ENCODE measurements at places on chromosomes 12 and 14. TPM values are rescaled to one million over a fixed set of nuclear protein-coding genes. Genes with fewer than 3 reads are reported as not detected.

- no peak for DNase-seq
Observed at GRCh38 chr14:74574706-74575105, 37.3 kb downstream of the LTBP2 start.

PIP4P1 gene
- total RNA-seq, result 11.9 TPM

DNA sequence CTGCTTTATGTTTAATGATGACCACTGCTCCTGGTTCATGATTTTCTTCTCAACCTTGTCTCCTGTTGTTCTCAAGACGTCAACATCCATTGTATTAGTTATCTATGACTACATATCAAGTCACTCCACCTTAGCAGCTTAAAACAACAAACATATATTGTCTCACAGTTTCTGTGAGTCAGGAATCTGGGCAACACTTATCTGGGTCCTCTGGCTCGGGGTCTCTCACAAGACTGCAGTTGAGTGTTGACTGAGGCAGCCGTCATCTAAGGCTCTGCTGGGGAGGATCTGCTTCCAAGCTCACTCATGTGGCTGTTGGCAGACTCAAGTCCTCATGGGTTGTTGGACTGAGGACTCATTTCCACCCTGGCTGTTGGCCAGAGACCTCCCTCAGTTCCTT is 27.3 kb upstream of the FRS2 start:
- DNase-seq, result no peak

DMAC2L gene
- total RNA-seq, result 11.4 TPM

DNA sequence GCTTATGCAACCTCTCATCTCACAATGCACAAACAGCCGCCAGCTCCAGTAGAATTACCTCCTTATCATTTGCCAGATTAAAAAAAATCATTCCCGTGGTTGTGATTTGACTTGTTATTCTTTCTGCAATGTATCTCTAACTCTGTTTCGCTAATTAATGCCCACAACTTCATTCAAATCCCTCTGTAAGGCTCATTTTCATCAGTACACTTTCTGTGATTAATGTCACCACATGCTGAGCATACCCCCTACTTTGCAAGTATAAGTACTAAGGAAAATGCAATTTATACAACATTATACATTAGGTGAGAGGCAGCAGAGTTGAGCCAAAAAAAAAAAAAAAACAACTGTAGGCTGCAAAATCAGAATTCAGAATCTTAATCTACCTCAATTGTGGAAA is 166.0 kb downstream of the FSCB start:
- no peak for DNase-seq

PDE3A gene
- total RNA-seq, result 63.7 TPM

KRT3 gene
- total RNA-seq, result not detected

TCL1A gene
- total RNA-seq, result 2.0 TPM

- DNase-seq, result peak; percentile 48
Observed at GRCh38 chr12:103548622-103549601, 38.2 kb upstream of the STAB2 start.

- no peak for DNase-seq
Observed at GRCh38 chr14:21860172-21860571, 186.6 kb upstream of the OR4E1 start.

MYRFL gene
- total RNA-seq, result 0.85 TPM

DNA sequence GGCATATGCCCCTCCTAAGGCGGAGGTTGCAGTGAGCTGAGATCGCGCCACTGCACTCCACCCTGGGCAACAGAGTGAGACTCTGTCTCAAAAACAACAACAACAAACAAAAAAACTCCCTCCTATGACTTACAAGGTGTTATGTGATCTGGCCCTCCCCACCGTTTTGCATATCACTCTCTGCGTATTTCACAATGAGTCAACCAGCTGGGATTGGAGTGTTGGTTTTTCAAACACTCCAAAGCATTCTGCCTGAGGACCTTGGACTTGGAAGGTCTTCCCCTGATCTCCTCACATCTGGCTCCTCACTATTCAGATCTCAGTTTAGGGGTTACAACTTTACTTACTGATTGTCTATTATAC is 14.0 kb downstream of the MANSC1 start:
- DNase-seq, result no peak

DNA sequence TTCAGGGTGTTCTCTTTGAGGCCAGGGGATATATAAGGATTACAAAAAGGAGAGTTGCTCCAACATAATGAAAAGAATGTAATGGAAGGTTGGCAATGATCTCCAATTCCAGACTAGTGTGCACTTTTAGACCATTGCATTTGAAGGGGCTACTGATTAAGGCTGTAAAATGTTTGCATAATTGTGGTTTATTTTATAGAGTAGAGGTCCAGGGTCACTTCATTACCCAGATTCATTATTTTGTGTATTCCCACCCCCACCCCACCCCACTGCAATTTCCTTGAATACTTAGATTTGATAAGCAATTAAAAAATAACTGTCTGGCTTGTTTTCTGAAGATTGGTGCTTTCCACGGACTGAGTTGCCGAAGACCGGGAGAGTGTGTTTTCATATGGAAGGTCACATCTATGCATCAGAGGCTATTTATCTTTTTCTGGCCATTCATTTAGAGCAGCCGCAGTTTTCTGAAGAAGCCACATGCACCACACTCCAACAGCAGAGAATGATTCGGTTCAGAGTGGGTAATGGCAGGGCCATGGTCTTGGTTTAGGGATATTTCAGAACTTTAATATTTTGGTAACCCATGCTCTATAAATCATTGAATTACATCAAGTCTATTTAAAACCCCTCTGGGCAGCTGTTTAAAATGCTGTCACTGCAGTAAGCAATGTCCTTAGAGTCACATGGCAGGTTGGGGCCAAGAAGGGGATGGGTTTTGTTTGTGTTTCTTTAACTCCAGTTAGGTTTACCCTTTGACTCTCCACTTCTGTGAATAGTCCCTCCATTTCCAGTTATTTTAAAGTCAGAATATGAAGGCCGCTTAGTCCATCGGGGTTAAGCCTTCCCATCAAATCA is 94.6 kb downstream of the TMEM30B start:
- no peak for DNase-seq

- no peak for DNase-seq
Observed at GRCh38 chr14:85595981-85596380, 66.0 kb downstream of the FLRT2 start.

GRCh38 chr12:2793561-2793960 is 1.2 kb upstream of the FKBP4 start:
- DNase-seq, result no peak

LRRIQ1 gene
- total RNA-seq, result 0.79 TPM

DNA sequence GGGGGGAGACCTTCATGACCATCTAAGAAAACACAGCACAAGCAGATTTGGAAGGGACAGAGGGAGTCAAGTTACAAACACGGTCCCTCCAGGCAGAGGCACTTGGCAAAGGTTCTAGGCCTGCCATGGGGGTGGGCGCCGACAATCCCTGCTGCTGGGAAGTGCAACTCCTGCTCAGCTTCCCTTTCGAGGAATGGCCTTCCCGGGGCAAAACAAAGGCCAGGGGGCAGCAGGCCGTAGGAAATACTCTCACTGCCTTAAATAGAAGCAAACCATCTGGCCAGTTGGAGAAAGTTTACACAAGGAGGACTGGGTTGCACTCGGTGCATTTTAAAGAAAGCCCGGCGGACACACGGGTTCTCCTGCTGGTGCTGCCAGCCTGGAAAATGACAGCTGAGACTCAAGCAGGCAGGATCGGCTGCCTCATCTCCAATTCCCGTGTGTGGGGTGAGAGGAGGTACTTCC is 65.8 kb downstream of the ITPK1 start:
- no peak for DNase-seq

IFI27 gene
- 19.9 TPM for total RNA-seq

FAM161B gene
- 7.9 TPM for total RNA-seq

MON2 gene
- total RNA-seq, result 302 TPM

DNA sequence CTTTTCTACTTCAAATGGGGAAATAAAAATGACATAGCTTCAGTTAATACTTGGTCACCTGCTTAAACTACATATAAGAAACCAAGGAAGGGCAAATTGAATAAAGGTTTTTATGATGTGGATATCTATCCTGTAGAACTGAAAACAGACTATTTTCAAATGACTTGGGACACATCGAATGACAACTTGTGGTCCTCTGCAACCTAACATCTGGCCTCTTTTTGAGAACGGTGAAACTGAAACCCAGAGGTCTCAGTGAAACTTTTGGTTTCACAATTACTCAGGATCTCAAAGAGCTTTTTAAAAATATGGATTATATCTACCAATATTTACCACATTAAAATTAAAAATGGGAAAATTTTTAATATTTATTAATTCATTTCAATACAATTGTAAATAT is 65.2 kb downstream of the PPP2R5E start:
- DNase-seq, result no peak

DNA sequence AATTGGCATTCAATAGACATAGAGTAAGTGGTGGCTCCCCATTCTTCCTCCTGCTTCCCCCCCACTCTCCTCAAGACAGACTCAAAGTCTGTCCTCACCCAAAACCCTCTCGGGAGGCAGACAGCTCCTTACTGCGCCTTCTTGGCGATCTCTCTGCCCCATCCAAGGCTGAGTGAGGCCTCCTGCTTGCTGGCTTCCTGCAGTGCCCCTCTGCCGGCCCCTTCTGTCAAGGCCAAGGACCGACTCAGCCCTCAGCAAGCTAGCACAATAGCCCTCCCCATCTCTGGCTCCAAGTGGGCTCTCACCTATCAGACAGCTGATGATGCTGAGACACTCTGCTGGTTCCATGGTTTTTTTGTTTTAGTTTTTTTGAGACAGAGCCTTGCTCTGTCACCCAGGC is 62.5 kb upstream of the DLK1 start:
- no peak for DNase-seq

GRCh38 chr12:25623816-25624215 is 70.7 kb upstream of the LMNTD1 start:
- DNase-seq, result no peak

LMO3 gene
- total RNA-seq, result 57.0 TPM

DNA sequence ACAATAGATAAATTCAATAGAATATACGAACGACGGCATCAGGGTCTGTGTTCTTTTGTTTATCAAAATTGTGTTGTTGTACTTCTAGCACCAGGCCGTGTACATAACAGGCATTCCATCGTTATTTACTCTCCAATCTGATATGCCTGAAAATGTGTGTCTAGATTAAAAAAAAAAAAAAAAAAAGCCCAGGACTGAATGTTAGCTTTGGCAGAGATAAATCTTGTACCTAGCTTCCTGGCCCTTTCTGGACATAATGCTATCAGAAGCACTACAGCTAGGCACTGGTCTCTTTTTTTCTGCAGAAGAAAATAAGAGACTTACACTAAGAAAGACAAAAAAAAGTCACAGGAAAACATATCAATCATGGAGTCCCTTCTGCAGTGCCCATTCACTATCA is 37.0 kb downstream of the CDKL1 start:
- no peak for DNase-seq

DNA sequence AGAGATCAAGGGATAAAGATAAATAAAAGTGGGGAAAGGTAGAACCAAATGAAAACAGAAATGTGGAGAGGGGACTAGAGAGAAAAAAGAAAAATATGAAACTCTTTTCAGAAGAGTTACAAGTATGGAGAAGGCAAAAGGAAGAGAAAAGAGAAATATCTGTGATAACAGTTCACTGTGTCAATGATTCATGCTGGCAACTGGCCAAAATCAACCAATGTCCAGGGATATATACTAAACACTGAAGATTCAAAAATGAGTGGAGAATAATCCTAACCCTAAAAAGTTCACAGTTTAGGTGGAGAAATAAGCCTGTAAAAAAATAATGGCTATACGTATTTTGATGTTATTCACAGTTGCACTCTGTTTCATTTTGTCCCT is 372.3 kb upstream of the KITLG start:
- no peak for DNase-seq

DNA sequence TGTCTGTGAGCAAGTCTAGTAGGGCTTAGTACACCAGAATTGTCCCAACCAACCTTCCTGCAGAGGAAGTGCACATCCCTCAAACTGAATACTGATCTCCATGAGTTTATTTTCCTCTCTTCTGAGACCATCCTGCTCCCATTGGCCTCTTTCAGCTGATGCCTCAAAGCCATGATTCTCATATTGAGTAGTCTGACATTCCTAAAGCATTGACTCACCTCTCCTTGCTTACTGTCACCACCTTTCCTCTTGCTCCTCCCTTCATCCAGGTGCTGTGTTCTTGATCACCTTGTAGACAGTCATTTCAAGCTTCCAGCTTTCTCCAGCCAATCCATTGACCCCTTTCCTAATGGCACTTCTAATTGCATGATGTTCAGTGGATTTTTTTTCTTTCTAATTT is 583.7 kb upstream of the USP15 start:
- no peak for DNase-seq

DNA sequence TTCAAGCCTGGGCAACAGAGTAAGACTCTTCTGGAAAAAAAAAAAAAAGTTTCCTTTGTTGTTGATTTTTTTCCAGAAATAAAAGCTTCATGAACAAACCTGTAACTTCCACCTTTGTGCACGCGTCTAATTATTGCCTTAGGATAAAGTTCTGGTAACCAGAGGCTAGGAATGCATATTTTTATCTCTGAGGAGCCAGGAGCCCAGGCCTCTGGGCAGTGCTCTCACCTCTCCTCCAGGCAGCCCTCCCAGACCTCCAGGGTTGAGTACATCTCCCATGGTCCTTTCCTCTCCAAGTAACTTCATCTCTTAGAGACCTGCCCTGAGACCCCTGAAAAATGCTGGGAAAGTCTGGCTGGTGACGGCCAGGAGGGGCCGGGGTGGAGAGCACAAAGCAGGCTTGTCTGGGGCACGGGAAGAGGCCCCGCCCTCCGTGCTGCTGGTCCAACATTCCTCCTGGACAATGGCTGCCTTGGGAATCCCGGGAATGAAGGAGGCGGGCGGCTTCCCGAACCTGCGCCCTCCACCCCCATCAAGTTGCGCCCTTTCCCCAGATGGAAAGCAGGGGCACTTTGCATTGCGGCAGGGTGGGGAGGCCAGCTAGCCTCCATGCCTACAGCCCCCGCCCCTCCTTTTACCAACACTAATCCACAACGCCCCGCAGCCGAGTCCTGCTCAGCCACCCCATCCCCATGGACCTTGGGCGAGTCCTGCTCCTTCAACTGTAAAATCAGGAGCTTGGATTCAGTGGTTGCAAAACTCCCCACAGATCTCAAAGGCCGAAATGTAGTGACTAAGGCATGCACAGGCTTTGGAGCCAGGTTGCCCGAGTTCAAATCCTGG is 7.3 kb upstream of the FIGNL2 start:
- DNase-seq, result no peak

TAS2R43 gene
- total RNA-seq, result 23.7 TPM

- DNase-seq, result peak; percentile 18
Observed at GRCh38 chr14:33229269-33229929, 290.7 kb downstream of the NPAS3 start.

DNA sequence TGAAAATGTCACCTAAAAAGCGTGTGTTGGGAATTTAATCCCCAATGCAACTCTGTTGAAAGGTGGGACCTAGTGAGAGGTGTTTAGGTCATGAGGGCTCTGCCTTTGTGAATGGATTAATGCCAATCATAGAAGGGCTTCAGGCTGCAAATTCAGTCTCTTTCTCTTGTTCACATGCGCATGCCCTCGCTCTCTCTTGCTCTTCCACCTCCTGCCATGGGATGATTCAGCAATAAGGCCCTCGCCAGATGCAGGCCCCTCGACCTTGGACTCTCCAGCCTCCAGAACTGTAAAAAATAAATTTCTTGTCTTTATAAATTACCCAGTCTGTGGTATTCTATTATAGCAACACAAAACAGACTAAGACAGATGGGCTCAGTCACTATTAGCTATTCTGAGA is 55.4 kb downstream of the PLXNC1 start:
- DNase-seq, result no peak

GRCh38 chr14:47596232-47596631 is 79.2 kb downstream of the MDGA2 start:
- DNase-seq, result no peak

TCL1B gene
- not detected for total RNA-seq

Data from urinary bladder (tissue), 4 donors.